ENCODE measurements at places on chromosomes 3 and 15. TPM values are rescaled to one million over a fixed set of nuclear protein-coding genes. Genes with fewer than 3 reads are reported as not detected.

The TRIM42 gene
- not detected for total RNA-seq

The CA12 gene
- 0.29 TPM for total RNA-seq

The HYAL1 gene
- total RNA-seq, result 0.36 TPM

The COL7A1 gene
- total RNA-seq, result 0.83 TPM

The C3orf49 gene
- total RNA-seq, result not detected

The AMOTL2 gene
- not detected for total RNA-seq

The TERC gene
- 3.1 TPM for total RNA-seq

The TOP2B gene
- 135 TPM for total RNA-seq

The RTP3 gene
- not detected for total RNA-seq

The CPNE9 gene
- 0.93 TPM for total RNA-seq

The COPS2 gene
- 105 TPM for total RNA-seq

The TTC21A gene
- total RNA-seq, result 1.0 TPM

The C2CD4A gene
- total RNA-seq, result 0.17 TPM

The LZTFL1 gene
- total RNA-seq, result 6.5 TPM

The CTNNB1 gene
- total RNA-seq, result 139 TPM

The XCR1 gene
- 0.05 TPM for total RNA-seq

The PLXNA1 gene
- 25.5 TPM for total RNA-seq

The CCR3 gene
- not detected for total RNA-seq

The SLC22A13 gene
- total RNA-seq, result 0.78 TPM

The RPP25 gene
- total RNA-seq, result 15.3 TPM

The SLC9A9 gene
- total RNA-seq, result 0.88 TPM

The NAALADL2 gene
- total RNA-seq, result not detected

The ABHD17C gene
- 4.7 TPM for total RNA-seq

The LIPC gene
- 0.62 TPM for total RNA-seq

The TGM4 gene
- not detected for total RNA-seq

The NRROS gene
- total RNA-seq, result 38.8 TPM

The SKOR1 gene
- total RNA-seq, result 0.21 TPM

The GPR62 gene
- total RNA-seq, result not detected

The CNTN6 gene
- total RNA-seq, result not detected

The ACTRT3 gene
- total RNA-seq, result 1.3 TPM

The NMB gene
- 3.5 TPM for total RNA-seq

The RASGRP1 gene
- 110 TPM for total RNA-seq

The NME9 gene
- total RNA-seq, result not detected

The ZCWPW2 gene
- not detected for total RNA-seq

The MYRIP gene
- not detected for total RNA-seq

The THPO gene
- total RNA-seq, result not detected

The TTLL13 gene
- total RNA-seq, result 0.29 TPM

The TMEM108 gene
- not detected for total RNA-seq

The RYR3 gene
- 0.02 TPM for total RNA-seq

The PRSS50 gene
- total RNA-seq, result not detected

The ALDH1A3 gene
- total RNA-seq, result not detected

The LRRC15 gene
- not detected for total RNA-seq

The PRICKLE2 gene
- total RNA-seq, result not detected

The DNASE1L3 gene
- total RNA-seq, result not detected

The POLQ gene
- 29.0 TPM for total RNA-seq

The SPATA12 gene
- total RNA-seq, result not detected

The GOLGA8S gene
- 0.08 TPM for total RNA-seq

The CKMT1A gene
- total RNA-seq, result 0.16 TPM

The DCBLD2 gene
- 2.3 TPM for total RNA-seq

The IFT122 gene
- total RNA-seq, result 10.0 TPM

The CHRNA3 gene
- not detected for total RNA-seq

The TM4SF1 gene
- total RNA-seq, result 0.13 TPM

The CPLX3 gene
- 0.17 TPM for total RNA-seq

The GYG1 gene
- 34.1 TPM for total RNA-seq

The SEMA3G gene
- 0.13 TPM for total RNA-seq

The CCDC9B gene
- total RNA-seq, result 0.24 TPM

The TPRG1 gene
- 11.2 TPM for total RNA-seq

Measured in activated T-helper 1 cell treated with anti-CD3 and anti-CD28 coated beads, Interleukin-12 subunit alpha, Interleukin-12 subunit beta, Interleukin-2, Interleukin-4 antibody, amounts not matched to agents 30 ng/mL and 10 ng/mL and 1 ng/mL, durations not matched to agents 14 hours and 24 hours and 36 hours (primary cell).